ENCODE measurements at places on chromosomes 5 and 9.

DNA sequence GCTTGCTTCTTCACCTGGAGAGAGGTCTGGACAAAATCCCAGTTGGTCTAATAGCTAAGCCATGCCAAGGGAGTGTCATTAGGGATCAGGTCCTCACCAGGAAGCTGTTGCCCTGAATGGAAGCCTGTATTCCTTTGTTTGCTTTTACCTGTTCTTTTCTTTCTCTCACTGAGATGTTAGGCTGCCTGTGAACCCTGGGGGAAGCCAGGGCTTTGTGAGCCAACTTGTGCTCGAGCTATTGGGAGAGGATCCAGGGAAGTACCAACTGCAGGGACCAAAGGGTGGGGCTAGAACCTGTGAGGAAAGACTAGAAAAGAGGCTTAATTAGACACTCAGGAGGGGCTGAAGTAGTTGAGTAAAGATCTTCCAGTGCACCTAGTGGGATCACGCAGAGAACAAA lies 451.2 kb upstream of the TLE4 start:
- DNase-seq = no peak

GRCh38 chr5:170752257-170753215 lies 31.0 kb upstream of the GABRP start:
- no peak for DNase-seq

DNA sequence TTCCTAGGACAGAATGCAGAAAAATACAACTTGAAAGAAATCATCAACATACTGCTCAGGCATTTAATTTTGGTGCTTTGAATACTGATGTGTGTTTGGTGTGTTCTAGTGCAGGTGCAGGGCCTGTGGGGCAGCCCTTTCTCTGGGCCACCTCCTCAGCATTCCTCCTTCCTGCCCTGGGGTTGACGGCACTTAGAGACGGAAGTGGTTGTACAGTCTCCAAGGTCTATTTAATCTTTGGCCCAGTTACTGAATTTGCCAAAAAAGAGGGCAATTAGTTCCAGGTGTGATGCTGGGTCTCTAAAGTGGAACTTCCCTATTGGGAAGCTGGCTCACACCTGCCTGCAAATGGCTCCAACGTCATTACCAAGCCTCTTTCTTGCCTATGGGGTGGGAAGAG lies 269.0 kb downstream of the SH3GL2 start:
- DNase-seq = no peak

DNA sequence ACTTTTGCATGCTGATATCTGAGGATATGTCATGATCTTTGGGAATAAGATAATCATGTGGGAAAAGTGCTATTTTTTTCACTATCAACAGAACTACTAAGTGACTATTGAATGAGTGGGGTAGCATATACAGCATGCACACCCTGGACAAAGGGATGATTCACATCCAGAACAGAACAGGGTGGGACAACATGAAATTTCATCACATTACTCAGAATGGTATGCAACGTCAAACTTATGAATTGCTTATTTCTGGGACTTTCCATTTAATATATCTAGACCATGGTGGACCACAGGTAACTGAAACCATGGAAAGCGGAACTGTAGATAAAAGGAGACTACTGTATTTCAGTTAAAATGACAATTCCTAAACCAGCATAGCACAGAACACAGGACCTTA lies 370.0 kb downstream of the HINT1 start:
- no peak for DNase-seq

GRCh38 chr5:69049151-69049550 lies 44.7 kb upstream of the SLC30A5 start:
- DNase-seq = no peak

GRCh38 chr5:161966564-161966963 lies 101.0 kb upstream of the GABRG2 start:
- DNase-seq = peak; percentile 1

DNA sequence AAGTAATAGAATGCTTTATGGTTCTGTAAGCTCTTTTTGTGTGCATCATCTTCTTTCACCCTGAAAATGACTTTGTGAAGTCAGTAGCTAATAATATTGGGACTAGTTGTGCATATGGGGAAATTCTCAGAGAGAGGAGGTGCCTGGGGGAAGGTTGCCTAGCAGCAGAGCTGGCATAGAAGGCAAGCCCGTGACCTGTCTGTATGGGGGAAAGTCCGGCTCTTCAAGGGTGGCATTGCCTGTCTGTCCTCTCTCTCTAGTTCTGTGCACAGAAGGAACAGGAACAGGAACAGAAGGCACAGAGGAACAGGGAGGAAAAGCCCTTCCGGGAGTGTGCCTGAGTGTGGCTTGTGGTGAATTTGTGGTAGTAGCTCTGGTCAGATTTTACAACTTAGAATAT lies 33.1 kb downstream of the SH3GL2 start:
- DNase-seq = no peak

- no peak for DNase-seq
Observed at GRCh38 chr5:174083056-174083827, 37.7 kb downstream of the NSG2 start.

GRCh38 chr9:131411719-131412681 lies 18.1 kb downstream of the PRRC2B start:
- DNase-seq = no peak

- no peak for DNase-seq
Observed at GRCh38 chr5:72648480-72648879, 141.3 kb upstream of the ZNF366 start.

DNA sequence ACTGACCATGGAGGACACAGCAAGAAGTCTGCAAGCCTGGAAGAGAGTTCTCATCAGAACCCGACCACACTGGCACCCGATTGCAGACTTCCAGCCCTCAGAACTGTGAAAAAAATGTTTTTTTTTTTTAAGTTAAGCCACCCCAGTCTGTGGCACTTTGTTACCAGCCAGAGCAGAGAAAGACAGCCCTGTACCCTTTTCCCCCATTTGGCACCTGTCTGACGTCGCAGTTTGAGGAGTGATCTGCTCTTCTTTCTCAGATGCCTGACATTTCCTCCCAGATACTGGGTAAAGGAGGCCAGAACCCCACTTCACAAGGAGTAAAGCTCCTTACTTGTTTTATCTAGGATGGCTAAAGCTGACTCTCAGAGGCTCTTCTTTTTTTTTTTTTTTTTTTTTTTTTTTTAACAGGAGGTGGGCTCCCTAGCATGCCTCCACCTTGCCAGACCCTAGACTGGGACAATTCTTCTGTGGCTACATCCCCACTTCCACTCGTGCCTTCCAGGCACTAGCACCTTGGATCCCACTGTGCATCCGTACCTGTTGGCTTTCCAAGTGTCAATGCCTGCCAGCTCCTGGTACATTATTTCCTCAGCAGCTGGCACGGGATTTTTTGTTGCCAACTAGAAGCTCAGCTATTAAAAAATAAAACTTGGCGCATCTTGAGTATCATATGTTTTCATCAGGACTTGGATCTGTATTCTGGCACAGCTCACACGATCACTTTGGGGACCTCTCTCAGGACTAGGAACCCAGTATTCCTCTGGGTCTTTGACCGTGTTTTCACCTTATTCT lies 14.4 kb downstream of the CAMK4 start:
- DNase-seq = no peak

DNA sequence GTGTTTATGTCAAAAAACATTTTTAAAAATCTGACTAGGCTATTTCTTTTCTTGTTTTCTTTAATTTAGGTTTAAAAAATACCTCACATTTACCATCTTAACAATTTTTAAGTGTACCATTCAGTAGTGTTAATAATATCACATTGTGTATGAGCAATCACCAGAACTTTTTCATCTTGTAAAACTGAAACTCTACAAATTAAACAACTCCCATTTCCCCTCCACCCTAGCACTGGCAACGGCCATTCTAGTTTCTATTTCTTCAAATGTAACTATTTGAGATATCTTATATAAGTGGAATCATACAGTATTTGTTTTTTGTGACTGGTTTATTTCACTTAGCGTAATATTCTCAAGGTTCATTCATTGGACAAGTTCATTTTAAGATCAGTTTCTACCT lies 27.7 kb downstream of the PLCXD3 start:
- DNase-seq = no peak

DNA sequence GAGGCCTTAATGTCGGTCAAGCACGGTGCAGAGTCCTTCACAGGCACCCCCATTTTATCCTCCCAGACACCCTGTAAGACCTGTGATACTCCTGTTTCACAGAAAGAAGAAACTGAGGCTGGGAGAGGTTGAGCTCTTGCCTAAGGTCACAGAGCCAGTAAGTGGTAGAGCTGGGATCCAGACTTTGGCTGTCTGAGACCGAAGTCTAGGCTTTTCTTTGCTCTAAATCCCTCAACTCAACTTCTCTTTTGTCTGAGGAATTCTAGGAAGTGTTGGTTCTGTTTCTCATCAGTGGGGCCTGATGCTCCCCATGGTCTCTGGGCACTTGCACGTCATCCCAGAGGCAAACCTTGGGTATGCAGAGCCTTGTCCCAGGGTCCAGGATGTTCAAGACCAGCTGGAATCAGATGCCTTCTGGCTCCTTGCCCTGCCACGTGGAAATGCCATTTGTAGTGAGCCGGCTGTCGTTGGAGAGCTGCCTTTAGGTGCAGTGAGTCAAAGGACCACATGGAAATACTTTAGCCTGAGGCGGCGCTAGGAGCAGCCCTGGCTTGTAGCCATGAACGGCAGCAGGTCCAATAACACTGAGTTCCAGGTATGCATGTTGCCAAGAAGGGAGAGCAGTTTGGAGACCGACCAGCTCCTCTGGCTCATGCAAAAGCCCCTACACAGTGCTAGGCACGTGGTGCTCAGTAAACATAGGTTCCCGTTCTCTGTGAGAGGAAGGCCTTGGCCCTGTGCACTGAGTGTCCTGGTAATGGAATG lies 9.2 kb downstream of the DCANP1 start:
- no peak for DNase-seq

DNA sequence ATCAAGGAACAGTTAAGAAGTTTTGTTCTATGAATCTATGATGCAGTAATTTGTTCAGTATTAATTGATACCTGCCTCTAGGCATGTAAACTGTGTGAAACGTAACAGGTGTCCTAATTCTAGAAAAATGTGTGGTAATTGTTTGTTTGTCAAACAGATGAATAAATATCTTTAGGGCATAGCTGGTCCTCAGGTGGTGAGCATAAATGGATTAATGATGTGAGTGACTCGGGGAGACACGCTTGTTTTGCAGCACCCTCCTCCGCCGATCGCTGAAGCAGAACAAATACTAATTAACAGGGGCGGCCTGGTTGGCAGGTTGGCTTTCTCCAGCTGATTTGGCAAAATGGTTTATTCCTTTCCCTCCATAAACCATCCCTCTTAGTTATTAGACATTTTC lies 88.8 kb downstream of the TLE4 start:
- DNase-seq = no peak

- DNase-seq = no peak
Observed at GRCh38 chr5:133523961-133524586, 88.3 kb downstream of the FSTL4 start.

- DNase-seq = no peak
Observed at GRCh38 chr5:103244398-103244797, 14.2 kb upstream of the MACIR start.

- DNase-seq = no peak
Observed at GRCh38 chr9:77808751-77809081, 160.6 kb upstream of the GNA14 start.

DNA sequence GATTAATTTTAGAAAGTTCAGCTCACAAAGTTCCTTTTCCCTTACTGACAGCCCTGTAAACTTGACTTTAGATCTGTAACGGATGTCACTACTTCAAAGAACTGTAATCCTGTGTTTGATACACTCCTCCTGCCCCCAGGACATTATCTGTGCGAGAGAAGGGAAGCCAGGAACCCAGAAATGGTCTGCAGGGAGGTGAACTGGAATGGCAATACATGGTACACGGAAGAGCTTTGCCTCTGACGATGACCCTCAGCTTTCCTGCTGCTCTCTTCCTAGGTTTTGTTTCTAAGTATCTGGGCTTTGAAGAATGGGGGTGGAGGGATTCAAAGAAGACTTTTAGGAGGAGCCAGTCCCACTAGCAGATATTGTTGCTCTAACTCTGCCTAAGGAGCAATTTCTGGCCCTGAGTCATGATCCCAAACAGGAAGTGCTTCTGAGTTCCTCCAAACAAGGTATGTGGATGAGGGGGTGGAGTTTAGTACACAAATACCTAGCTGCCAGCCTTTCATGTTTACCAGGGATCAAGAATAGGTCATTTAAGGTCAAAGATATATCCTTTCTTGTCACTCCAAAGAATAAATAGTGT lies 43.4 kb upstream of the TMC1 start:
- DNase-seq = no peak

DNA sequence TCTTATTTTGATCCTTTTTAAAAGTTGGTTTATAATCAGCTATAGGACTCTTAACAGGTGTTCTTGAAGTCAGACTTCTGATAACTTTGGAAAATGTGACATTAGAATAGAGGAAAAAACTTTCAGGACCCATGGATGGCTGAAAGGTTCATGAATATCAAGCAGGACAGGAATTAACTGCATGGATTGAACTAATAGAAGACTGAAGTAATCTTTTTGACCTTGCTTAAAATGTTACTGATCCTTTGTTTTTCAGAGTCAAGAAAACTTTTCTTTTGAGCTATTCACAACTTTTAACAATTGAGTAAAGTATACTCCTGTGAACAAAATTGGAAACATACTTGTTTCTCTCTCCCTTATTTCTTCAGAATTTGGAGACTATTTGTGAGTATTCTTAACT lies 79.2 kb downstream of the PLK2 start:
- no peak for DNase-seq

GRCh38 chr5:111997308-111997707 lies 240.3 kb upstream of the NREP start:
- DNase-seq = no peak

GRCh38 chr5:156581725-156582124 lies 254.8 kb downstream of the SGCD start:
- no peak for DNase-seq

GRCh38 chr5:99247346-99247745 lies 318.5 kb upstream of the CHD1 start:
- no peak for DNase-seq

GRCh38 chr5:78537821-78538220 lies 110.8 kb downstream of the LHFPL2 start:
- no peak for DNase-seq

DNA sequence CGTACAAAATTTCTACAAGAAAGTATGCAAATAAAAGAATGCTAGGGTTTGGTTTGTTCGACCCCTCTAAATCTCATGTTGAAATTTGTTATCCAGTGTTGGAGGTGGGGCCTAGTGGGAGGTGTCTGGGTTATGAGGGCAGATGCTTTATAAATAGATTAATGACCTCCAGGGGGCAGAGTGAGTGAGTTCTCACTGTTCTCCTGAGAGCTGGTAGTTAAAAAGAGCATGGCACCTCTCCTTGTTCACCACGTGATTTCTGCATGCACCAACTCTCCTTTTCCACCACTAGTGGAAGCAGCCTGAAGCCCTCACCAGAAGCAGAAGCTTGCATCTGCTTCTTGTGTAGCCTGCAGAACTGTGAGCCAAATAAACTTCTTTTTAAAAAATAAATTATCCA lies 50.4 kb upstream of the FAM170A start:
- DNase-seq = no peak

DNA sequence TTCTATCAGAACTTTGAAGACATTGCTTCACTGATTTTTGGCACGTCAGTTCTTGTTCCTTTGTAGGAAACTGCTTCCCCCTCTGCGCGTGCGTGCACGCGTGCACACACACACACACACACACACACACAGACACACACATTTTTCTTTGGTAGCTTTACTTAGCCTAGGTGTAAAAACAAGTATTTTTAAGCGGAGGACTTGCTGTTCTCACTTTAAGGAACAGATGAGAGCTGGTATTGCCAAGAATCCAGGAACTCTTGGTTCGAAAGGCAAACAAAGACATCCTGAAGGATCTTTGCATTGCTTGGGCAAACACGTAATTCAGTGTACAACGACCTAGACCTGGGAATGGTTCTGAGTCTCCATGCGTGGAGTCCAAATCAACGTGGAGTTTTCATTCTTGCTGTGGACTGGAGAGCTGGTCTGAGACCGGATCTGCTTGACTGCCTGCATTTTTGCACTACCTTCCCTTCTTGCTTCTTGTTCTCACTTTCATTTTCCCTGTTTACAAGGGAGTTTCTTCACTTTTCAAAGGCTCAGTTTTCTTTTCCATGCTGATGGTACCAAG lies 8.2 kb downstream of the TMEM268 start:
- DNase-seq = no peak

All from neural crest cell (in vitro differentiated cells).